Dermis blood vessel endothelial cell (primary cell): ENCODE measurements at places on chromosomes 6 and 20. TPM values are rescaled to one million over a fixed set of nuclear protein-coding genes. Genes with fewer than 3 reads are reported as not detected.

GRCh38 chr20:62693524-62693922 lies 15.1 kb upstream of the NTSR1 start:
- no peak for DNase-seq

DNA sequence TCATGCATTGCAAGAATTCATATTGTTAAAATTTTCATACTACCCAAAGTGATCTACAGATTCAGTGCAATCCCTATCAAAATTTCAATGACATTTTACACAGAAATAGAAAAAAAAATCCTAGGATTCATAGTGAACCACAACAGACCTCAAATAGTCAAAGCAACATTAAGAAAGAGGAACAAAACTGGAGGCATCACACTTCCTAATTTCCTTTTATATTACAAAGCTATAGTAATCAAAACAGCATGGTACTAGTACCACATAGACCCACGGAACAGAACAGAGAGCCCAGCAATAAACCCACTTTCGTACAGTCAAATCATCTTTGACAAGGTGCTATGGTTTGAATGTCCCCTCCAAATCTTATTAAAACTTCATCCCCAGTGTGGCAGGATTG lies 39.7 kb downstream of the NTSR1 start:
- no peak for DNase-seq

- DNase-seq: no peak
Observed at GRCh38 chr6:28117386-28118050, 6.9 kb upstream of the ZSCAN16 start.

DNA sequence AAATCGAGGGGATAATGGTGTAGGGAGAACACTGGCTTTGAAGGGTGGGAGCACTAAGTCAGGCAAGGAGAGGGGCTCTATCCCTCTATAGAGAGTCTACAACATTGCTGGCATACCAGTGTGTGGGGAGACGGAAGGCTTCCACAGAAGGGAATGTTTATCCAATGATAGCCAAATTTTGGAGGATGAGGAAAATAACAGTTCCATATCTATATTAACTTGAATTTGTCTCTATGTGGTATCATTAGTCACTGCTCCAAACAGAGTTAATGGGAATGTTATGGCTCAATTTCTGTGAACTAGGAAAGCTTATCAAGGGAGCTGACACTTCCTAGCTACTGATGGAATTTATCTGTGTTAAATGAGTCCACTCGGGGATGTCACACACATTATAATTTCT lies 208.9 kb upstream of the PHACTR1 start:
- DNase-seq: no peak

The DPPA5 gene
- not detected in 2 replicates for total RNA-seq

The LY6G6C gene
- total RNA-seq: not detected in 2 replicates
